ENCODE measurements at places on chromosomes 7 and 10.

DNA sequence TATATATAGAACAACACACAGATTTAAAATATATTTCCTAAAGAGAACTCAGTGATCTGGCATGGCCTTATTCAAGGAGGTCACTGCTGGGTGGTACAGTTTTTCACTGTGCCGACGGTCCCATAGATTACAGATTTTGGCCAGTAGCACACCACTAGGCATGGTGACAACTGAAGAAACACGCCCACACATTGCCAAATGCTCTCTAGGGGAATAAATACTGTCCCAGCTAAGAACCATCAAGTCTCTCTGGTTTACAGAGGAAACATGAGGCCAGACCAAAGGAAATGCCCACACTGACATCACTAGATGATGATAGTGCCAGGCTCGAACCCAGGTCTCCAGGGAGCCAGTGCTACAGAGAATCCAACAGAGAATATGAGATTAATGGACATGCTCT is 316.8 kb downstream of the ELMO1 start:
- DNase-seq: no peak

DNA sequence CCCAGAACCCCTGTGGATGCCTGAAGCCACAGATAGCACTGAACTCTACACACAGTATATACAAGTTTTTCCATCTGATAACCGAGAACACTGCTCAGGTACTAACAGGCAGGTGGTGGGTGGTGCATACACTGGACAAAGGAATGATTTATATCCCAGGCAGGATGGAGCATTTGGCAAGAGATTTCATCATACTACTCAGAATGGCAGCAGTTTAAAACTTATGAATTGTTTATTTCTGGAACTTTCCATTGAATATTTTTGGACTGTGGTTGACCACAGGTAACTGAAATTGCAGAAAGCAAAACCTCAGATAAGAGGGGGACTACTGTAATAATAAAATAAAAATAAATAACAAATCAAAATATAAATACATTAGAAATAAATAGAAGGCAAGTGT is 10.9 kb upstream of the KCNMA1 start:
- no peak for DNase-seq

- DNase-seq: no peak
Observed at GRCh38 chr7:81789406-81790119, 19.7 kb upstream of the HGF start.

DNA sequence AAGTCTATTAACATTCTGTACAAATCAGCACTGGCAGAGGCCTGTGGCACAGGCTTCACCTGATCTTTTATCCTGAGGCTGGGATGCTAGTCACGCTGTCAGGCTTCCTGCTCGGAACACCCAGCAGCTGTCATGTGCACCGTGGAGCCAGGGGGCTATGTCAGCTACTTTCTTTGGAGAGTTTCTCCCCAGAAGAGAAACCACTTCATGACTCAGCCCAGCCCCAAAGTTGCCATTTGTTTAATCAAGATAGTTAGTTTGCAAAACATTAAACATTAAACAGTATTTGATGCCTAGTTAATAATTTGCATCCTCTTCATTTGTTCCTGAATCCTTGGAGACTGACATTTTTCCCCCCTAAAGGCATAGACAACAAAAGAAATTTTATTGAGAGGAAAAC is at the start of gene HABP2:
HABP2 (plus strand) TSS at position 353 of the 400 bp plus-strand sequence. CDS start 69 bp downstream, outside the sequence.
- DNase-seq: no peak

- DNase-seq: no peak
Observed at GRCh38 chr10:11304906-11305585, 287.4 kb downstream of the CELF2 start.

GRCh38 chr7:92729751-92730150 is 106.6 kb downstream of the CDK6 start:
- DNase-seq: peak; percentile 33

DNA sequence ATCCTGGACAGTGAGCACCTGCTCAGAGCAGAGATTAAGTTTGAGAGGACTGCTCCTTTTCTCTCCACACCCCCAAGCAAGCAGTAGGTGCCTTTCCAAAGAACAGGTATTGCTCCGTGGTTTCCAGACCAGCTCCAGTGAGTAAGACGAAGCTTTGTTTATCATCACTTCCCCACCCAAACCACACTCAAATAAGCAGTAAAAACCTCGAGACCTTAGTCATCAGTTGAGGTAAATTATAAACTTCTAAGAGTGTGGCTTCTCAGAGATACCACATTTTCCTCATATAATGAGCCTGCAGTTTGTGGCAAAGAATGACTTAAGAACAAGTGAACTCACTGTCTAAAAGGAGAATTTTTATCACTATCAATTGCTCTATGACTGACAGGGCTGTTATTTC is 50.0 kb upstream of the GRB10 start:
- DNase-seq: peak; percentile 4

DNA sequence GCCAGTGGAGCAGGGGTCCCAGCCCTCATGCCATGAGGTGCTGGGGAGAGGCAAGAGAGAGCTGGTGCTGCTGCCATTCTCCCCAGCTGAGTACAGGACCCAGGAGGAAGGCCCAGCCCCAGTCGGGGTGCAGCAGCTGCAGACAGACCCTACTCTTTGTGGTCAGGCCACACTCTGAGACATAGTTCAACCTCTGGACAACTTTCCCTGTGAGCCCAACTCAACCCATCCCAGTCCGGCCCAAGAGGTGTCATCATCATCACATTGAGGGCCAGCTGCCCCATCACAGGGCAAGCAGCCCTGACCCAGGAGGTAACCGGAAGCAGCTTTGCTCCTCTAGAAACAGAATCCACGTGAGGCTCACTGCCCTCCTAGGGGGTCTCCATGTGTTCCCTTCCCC is 133.8 kb upstream of the KCNMA1 start:
- no peak for DNase-seq

DNA sequence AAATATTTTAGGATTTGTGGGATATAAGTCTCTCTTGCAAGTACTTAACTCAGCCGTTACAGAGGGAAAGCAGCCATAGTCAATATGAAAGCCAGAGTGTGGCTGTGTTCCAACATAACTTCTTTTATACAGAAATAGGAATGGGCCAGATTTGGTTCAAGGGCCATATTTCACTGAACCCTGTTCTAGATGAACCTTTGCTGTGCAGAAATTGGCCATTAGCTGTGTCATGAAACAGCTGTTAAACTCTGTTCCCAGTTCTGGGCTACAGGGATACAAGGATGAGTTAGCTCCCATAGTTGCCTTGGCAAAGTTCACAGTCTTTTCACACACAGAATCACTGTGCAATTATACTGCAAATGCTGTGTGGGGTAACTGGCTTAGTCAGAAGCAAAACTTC is 213.9 kb upstream of the LRRN3 start:
- DNase-seq: no peak

DNA sequence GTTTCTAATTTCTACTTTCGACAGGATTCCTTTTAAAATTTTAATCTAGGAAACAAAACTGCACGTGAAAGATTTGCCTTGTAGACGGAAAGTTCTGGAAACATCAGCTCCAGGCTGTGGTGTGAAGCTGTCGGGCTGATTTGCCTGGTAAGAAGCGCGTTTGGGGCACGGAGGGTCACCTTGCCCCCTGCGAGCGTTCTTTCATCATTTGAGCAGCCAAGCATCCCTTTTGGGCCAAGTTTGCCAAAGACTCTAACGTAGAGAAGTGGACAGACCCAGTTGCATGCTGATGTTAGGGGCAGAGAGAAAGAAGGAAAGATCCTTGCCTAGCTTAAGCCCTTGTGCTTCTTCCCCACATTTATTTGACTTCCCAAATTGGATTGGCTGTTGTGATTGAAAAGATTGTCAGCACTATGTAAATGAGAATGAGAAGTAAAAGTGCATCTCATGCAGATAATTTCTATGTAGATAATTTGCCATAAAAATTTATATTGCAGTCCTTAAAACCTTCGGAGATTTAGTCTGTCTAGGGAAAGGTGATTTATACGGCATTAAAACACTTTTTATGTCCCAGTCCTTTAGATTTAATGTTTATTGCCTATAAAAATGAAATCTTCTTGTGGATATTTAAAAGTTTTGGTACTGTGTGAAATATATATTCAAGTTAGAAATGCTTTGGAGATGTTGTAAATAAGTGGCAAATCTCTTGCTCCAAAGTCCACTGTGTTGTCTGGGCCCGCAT is 76.1 kb downstream of the CUX1 start:
- no peak for DNase-seq

Measured in activated CD4-positive, alpha-beta T cell treated with anti-CD3 and anti-CD28 coated beads, Interleukin-2, amount 50 U/mL, for 48 hours (primary cell).